CD8-positive, alpha-beta memory T cell (primary cell): ENCODE measurements at places on chromosomes 16 and 17.

DNA sequence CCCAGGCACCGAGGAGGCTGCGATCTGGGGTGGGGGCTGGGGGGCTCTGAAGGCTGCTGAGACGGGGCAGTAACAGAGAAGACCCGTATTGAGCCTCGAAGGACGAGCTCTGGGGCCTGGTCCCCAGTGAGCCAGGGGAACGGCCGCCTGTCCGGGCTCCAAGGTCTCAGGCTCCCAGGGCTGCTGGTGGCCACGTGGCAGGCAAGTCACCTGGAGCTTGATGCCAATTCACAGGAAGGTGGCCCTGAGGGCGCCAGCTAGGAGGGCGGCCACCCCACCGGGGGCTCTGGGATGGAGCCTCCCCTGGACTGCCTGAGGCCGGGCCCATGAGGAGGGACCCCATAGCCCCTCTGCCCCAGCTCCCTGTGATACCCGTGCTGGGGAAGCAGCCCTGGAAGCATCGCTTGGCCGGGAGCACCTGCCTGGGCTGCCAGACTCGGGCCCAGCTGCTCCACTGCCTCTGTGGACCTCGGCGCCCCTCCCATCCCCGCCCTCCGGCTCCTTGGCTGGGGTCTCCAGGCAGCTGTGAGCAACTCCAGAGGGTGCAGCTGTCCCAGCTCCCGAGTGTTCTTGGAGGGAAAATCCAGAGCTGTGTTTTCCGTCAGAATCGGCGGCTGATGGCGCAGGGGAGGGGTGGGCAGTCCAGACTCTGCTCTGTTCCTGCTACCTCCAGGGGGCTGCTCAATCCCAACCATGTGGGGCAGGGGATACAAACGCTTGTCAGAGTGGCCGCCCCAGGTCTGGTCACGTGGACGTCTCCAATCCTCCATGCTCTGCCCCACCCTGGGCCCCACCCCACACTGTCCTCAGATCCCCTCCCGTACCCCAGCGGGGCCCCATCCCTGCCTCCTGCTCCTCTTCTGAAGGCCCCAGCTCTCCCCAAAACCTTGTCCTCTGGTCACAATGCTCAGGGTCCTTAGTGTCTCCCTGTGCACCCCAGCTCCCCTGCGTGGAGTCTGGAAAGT is 67.2 kb upstream of the GNG13 start:
- DNase-seq = no peak

- no peak for DNase-seq
These were observed 14.7 kb upstream of the PLLP start for GRCh38 chr16:57299009-57299718.

DNA sequence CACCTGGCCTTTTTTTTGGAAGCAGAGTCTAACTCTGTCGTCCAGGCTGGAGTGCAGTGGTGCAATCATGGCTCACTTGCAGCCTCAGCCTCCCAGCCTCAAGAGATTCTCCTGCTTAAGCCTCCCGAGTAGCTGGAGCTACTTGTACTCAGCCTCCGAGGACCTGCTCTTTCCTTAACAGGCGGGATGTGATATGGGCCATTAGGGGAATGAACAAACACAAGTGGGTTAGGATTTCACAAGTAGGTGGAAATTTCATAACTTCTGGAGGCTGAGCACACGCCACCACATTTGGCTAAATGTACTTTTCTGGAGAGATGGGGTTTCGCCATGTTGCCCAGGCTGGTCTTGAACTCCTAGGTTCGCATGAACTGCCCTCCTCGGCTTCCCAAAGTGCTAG is 4.1 kb downstream of the PAM16 start:
- DNase-seq = no peak

- DNase-seq = no peak
These were observed 163.7 kb downstream of the WSCD1 start for GRCh38 chr17:6233856-6234255.

GRCh38 chr17:41002814-41003213 is 3.1 kb upstream of the KRTAP3-2 start:
- DNase-seq = no peak

GRCh38 chr17:82876602-82877379 is 37.0 kb upstream of the ZNF750 start:
- DNase-seq = no peak

GRCh38 chr16:13586051-13586450 is 333.9 kb upstream of the ERCC4 start:
- no peak for DNase-seq

- DNase-seq = no peak
These were observed 250.0 kb downstream of the SOX9 start for GRCh38 chr17:72370819-72371218.
